ENCODE measurements at places on chromosomes 2 and 18. TPM values are rescaled to one million over a fixed set of nuclear protein-coding genes. Genes with fewer than 3 reads are reported as not detected.

DNA sequence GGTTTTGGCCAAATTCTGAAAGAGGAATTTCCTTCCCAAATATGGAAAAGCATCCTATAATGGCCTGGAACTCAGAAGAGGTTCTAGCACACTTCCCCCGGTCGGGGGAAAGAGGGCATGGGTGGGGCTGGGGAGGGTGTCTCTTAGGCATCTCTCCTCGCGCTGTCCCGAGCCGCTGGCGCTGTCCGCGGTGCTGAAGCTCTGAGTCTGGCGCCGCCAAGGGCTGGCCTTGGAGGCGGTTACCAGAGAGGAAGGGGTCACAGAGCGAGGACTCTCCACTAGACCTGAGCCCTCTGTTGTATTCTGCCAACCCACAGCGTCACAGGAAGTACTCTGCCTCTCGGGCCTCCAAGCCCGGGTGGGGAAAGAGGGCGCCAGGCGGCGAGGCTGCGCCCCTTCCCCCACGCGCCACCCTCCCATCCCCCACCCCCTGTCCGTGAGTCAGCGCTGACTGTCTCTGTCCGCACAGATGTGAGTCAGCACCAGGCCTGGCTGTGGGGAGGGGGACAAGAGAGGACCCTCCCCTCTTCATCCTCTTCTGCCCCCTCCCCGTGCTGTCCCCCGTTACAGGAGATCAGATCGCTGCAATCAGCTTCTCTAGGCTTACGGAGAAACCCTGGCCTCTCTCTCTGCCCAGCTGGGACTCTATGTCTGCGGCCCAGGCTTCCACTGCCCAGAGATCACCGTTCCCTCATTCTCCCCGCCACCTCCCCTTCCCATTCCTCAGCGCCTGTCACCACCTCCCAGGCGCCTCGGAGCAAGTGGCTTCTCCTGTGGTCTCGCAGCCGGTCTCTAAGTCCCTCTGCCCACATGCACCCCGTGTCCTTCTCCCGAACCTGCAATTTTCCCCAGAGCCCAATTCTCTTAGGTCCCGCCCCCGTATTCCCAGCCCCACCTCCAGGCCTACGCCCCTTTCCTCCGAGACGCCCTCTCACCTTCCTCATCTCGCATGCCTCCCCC lies 779 bp downstream of the PTPRN start:
- DNase-seq, result peak; percentile 83

- DNase-seq, result peak; percentile 62
Observed at GRCh38 chr18:13889671-13890070, 25.7 kb downstream of the MC2R start.

- DNase-seq, result peak; percentile 84
Observed at GRCh38 chr2:96148410-96149217, 3.4 kb upstream of the DUSP2 start.

GRCh38 chr2:237511885-237512405 lies 24.9 kb downstream of the MLPH start:
- no peak for DNase-seq

DNA sequence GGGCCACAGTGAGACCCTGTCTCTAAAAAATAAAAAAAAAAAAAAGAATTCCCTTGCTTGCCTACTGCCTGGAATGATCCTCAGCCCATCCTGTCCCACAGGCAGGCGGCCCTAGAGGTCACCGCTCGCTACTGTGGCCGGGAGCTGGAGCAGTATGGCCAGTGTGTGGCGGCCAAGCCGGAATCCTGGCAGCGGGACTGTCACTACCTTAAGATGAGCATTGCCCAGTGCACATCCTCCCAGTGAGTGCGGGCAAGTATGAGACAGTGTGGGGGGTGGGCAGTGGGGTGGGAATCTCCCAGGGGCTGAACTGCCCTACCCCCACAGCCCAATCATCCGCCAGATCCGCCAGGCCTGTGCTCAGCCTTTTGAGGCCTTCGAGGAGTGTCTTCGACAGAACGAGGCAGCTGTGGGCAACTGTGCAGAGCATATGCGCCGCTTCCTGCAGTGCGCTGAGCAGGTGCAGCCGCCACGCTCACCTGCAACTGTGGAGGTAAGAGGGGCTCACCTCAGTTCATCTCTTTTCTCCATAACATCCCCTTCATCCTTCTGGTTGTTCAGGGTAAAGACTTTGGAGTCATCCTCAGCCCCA lies 1.6 kb downstream of the CHCHD5 start:
- no peak for DNase-seq

- DNase-seq, result peak; percentile 50
Observed at GRCh38 chr2:186256540-186256939, 229.5 kb upstream of the ZC3H15 start.

- no peak for DNase-seq
Observed at GRCh38 chr18:46625069-46625468, 32.0 kb downstream of the LOXHD1 start.

GRCh38 chr2:11368059-11368572 lies 23.7 kb upstream of the ROCK2 start:
- DNase-seq, result no peak

DNA sequence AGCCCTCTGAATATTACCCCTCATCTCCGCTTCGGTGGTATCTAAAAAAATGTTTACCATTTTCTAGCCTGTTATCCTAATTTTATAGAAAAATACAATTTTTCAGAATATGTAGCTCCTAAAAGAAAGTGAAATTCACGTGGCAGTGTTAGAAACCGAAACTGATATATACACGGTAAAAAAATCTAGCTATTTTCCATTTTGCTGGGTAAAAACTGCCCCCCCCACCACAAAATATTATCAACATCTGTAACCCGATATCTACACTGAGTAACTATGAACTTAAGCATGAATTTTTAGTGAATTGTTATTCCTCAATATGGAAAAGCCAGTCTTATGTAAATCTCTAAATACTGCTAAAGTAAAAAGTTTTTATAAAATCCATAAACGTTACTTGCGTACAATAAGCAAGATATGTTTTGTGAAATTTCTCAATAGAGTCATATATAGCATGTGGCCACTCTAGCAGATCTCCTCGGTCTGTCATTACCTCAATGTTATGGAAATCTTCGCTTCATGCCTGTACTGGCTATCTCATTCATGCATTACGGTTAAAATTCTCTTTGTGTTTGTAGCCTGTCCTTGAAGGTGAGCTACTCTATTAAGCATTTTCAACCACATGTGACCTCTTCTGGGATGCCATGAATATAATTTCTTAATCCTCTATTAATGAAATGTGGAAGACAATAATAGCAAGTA lies 524.2 kb downstream of the TRIB2 start:
- DNase-seq, result no peak

GRCh38 chr2:172322049-172322448 lies 105.3 kb upstream of the ITGA6 start:
- DNase-seq, result no peak

DNA sequence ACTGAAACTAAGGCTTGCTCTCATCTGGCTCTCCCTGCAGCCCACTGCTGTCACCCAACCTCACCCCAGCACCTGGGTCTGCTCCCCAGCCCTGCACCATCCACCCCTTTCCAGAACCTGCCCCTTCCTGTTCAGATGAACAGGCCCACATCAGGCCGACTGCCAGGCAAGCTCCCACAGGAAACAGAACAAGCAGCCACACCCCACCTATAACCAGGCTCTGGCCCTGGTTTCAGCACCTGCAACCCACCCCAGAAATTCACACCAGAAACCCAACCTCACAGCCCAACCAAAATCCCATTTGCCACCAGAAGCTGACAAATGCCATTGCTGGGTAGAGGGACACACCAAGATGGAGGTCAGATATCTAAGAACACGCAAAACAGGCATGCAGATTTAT lies 159.2 kb upstream of the ID2 start:
- DNase-seq, result no peak

- DNase-seq, result no peak
Observed at GRCh38 chr2:6475155-6475940, 390.4 kb downstream of the CMPK2 start.

DNA sequence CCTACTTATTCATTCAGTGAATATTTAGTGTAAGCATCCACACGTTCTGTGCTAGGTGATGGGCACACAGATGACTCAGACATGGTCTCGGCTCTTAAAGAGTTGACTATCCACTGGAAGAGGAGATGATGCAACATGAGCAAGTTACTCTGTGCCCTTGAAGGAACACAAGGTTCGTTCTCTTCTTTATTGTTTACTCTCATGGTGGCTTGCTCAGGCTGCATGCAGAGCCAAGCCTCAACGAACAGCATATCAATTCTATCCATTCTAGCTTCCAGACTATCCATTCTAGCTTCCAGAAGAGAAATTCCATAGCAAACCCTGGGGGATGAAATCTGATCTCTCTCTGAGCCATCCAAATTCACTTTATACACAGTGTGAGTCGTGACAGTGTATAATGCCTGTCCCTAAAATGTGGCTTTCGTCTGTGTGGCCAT lies 68.1 kb upstream of the CTAGE1 start:
- peak; percentile 76 for DNase-seq

DNA sequence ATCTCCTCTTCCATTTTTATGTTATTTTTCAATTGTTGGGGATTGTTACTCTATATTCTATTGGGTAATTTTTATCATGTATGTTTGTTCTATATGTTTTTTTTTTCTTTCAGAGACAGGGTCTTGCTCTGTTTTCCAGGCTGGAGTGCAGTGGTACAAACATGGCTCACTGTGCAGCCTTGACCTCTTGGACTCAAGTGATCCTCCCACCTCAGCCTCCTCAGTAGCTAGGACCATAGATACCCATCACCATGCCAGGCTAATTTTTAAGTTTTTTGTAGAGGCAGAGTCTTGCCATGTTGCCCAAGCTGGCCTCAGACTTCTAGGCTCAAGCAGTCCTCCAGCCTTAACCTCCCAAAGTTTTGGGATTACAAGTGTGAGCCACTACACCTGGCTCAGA lies 88.7 kb downstream of the TTC27 start:
- no peak for DNase-seq

GRCh38 chr2:134932864-134933526 lies 14.4 kb downstream of the CCNT2 start:
- DNase-seq, result no peak

DNA sequence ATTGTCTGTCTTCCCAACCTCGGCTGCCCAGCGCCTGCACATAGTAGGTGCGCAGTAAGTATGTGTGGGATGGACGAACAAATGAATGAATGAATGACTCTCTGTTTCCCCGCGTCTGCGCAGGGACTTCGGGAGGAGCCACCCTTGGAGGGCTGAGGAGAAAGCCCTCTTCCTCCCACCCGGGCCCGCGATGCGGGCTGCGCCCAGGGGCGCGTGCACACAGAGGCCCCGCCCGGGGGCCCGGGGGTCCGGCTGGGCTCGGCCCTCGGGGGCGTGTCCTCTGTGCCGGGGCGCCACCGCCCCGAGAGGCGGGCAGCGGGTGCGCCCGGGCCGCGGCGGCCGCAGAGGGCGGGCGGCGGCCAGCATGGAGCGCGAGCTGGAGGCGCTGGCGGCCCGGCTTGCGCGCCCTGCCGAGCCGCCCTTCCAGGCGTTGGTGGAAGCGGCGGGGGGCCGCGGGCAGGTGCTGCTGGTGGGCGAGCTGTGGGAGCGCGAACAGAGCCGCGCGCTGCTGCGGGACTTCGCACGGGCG lies at the start of gene C2orf72:
Gene C2orf72 (plus strand): TSS at position 322 of the 529 bp plus-strand sequence. CDS start 43 bp downstream, at position 365.
- no peak for DNase-seq

- DNase-seq, result no peak
Observed at GRCh38 chr2:74816540-74817303, 17.2 kb upstream of the HK2 start.

DNA sequence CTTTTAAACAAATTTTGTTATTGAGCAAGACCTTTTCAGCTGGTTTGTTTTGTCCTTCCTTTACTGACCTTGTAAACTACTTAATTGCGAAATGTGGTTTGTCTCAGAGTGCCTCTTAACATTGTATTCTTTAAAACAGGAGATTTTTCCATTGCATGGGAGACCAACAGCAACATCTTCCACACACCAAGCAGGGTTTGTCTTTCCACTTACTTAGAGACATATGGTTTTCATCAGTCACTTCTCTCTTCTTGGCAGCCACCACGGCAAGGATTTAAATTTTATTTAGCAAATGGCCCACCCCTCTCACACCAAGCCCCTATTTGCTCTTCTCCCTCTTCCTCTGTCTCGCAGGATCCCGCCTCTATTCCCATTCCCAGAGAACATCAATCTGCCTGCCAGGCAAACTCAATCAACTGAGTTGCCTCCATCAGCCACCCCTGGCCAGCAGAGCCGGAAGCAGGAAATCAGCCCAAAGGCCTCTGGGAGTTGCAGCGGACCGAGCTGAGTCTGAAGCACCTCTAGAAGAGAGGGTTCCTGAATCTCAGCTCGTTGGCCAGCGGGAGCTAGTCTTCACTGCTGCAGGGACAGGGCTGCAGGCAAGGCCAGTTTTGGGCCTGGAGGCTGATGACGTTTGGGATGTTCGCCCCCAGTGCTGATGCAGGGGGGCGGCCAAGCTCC lies 11.3 kb upstream of the CIB4 start:
- DNase-seq, result no peak

DNA sequence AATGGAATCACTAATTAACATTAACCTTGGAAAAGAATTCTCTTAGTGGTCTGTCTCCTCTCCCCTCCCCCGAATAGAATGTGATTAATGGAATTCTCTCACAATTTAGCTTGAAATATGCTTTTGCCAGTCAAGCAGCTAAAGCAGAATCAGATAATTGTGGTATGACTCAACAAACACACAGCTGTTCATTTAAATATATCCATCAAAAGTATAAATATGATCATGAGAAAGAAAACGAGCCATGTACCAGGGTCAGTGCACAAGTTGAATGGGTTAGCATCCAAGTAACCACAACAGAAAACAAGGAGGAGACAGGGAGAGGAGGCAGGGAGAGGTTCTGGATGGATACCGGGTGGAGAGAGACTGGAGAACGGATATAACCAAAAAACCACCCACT lies 66.9 kb downstream of the ACVR1 start:
- DNase-seq, result no peak

DNA sequence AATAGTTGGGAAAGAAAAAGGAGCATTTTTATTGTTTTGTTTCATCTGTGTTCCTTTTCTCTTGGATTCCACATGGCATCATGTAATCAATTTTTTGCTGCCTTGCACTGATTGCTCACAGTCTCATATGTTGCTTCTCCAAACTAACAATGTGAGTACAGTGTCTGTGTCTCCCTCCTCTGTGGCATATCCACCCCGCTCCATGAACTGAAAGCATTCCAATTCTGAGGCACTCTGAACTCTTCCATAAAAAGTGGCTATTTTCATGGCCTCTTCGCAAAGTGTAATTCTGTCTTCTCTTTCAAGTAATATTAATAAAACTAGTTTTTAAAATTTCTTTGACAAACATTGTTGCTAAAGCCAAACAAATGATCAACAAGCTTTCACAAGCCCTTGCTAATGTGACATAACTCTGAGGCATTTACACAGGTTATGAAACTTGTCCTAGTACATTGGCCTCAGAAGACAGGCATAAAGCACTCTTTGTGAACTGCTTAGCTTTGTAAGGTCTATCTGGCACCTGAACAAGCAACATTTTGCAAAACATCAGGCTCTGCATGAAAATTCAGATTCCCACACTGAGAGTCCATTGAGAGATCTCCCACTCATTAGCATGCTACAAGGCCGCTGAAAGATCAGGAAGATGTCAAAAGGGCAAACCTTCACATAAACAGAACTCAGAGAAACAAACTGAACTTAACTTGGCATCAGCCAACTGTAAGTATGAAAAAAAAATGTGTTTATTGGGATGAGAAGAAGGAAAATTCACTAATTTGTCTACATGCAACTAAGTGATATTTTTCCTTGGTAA lies 33.0 kb downstream of the GPR75 start:
- DNase-seq, result no peak

RFX8 gene
- 10.6 TPM for total RNA-seq

MEP1B gene
- not detected for total RNA-seq

LRRTM4 gene
- 0.03 TPM for total RNA-seq

PLB1 gene
- total RNA-seq, result 1.8 TPM

TNFAIP6 gene
- 0.42 TPM for total RNA-seq

LCT gene
- total RNA-seq, result not detected

TMEM163 gene
- 1.0 TPM for total RNA-seq

ANKRD62 gene
- 0.10 TPM for total RNA-seq

LOXHD1 gene
- total RNA-seq, result not detected

ATG9A gene
- 37.1 TPM for total RNA-seq

PHOSPHO2 gene
- total RNA-seq, result 5.8 TPM

GCKR gene
- not detected for total RNA-seq
